NCI-H2081 (cell line): ENCODE measurements at places on chromosomes 4 and X.

DNA sequence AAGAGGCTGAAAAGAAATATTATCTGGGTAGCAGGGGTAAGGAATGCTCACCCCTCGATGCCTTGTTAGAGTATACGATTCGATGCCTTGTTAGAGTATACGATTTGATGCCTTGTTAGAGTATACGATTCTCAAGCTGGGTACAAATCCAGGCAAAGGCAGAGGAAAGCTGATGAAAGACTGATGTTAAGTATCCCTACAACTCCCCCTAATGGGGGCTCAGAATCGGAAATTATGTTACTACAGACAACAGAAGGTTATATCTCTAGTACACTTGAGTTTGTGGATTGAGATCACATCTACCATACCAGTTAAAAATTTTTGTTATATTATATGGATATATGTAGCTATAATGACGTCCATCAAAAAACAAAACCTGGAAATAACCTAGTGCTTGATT lies 4.8 kb downstream of the LRRC66 start:
- no peak for DNase-seq

GRCh38 chr4:95155759-95156451 lies 392.9 kb downstream of the UNC5C start:
- DNase-seq = no peak

DNA sequence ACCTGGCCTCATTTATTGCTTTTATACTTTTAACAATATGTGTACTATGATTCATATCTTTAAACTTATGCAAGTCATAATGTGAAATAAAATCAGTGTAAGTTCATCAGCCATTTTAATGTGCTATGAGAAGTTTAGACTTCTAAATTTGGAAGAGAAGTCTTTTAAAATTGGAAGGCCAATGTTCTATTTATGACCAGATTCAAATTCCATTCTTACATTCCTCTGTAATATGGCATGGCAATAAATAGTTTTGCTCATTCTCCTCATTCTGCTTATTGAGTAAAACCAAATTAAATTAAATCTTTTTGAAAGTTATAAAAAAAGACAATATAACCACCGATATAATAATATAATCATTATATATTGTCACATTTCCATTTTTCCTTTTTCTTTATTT lies 126.2 kb downstream of the SORBS2 start:
- no peak for DNase-seq

DNA sequence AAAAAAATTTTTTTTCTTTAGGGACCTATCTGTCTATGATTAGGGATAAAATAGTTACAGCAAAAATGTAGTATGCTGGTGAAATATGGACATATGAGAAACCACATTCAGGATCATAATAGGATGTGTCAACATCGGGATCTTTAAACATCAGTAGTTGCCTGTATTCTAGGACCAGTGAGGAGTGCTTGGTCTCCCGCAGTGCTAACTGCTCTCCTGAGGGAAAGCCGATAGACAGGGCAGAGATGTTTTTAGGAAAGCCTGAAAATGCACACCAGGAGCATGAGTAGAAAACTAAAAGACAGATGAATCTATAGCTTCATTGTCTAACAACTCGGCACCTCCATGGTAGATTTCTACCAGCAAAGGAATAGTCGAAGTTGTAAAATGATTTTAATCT lies 178.1 kb upstream of the SMIM31 start:
- no peak for DNase-seq

DNA sequence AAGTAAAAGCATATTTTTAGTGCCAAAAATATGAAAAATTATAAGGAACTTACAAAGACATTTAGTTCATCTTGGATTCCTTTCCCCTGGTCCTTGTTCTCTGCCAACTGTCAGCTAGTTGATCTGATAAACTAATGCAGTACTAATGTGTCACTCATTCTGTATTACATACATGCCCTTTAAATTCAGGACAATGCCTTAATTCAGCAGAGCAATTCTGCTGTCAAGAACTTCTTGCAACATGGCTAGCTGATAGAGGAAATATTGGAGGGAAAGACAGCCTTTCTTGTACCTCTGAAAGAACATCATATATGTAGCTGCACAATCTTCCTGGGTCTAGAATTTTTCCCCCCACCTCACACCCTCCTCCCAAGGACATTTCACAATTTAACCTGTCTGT lies 480.1 kb downstream of the RPA4 start:
- no peak for DNase-seq
